ENCODE measurements at places on chromosomes 7 and 10.

DNA sequence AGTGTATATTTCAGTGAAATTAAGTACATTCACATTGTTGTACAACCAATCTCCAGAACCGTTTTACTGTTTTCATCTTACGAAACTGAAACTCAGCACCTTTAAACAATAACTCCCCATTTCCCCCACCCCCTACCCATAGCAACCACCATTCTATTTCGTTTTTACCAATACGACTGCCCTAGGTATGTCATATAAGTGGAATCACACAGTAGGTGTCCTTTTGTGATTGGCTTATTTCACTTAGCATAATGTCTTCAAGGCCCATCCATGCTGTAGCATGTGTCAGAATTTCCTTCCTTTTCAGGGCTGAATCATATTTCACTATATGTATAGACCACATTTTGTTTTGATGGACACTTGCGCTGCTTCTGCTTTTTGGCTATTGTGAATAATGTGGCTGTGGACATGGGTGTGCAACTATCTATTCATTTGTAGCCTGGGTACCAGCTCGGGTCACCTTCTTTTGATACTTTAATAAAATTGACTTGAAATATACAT lies 34.3 kb upstream of the DLG5 start:
- DNase-seq: no peak

DNA sequence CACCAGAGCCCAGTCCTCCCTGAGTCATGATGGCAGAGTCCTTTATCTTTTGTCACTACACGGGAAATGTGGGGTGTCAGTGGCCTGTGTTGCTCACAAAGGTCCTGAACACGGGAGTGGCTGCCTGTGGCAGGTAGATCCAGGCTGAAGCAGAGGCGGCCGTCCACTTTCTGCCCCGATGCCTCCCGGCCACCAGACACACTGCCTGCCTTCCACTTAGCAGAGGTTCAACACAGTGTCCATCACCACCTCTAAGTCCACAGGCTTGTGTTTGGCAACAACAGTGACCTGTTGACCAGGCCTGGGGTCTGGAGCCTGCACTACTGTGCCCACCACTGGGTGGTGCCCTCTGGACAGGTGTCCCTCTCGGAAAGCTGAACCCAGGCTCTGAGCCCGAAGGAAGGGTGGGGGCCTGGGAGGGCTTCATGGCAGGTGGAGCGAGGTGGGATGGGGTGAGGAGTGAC lies 49.9 kb upstream of the CAMK2B start:
- DNase-seq: no peak

DNA sequence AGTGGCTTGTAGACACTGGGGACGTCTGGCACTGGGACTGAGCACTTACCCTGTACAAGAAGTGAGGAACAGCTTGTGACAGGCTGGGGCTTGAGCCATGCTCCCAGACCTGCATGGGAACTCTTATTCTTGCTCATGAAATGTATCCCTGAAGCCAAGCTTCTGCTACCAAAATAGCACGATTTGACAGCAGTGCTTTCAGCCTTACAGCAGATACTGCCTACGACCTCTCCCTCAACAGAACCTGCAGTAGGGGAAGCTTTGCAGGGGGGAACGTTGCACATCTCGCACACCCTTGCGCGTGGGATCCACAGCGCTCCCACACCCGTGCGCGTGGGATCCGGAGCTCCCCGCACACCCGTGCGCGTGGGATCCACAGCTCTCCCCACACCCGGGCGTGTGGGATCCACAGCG lies 88.0 kb downstream of the CREM start:
- no peak for DNase-seq

DNA sequence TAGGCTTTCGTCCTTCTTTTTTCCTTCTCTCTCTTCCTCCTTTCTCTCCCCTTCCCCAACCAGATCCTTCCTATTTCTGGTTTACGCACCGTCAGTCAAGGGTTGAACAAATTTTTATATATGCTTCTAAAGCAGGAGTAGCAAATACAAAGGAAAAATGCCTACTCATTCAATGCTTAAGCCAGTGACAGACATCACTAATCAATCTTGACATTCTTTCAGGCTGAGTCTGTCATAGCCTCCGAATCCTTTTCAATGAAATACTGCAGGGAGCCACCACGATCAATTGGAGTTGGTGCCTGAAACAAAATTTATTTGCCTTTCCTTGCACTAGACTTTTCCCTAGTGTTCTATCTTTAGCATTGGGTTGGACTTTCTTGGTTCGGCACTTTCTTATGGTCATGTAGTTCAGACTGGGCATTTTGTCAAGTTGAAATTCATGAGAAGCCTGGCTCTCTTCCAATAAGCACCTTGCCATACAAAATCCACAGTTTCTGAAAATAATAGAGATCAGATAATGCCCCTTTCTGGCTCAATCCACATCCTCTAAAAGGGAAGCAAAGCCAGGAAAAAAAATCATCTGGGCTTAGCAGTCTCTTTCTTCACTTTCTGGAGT lies 239.5 kb upstream of the PLXNA4 start:
- DNase-seq: no peak

DNA sequence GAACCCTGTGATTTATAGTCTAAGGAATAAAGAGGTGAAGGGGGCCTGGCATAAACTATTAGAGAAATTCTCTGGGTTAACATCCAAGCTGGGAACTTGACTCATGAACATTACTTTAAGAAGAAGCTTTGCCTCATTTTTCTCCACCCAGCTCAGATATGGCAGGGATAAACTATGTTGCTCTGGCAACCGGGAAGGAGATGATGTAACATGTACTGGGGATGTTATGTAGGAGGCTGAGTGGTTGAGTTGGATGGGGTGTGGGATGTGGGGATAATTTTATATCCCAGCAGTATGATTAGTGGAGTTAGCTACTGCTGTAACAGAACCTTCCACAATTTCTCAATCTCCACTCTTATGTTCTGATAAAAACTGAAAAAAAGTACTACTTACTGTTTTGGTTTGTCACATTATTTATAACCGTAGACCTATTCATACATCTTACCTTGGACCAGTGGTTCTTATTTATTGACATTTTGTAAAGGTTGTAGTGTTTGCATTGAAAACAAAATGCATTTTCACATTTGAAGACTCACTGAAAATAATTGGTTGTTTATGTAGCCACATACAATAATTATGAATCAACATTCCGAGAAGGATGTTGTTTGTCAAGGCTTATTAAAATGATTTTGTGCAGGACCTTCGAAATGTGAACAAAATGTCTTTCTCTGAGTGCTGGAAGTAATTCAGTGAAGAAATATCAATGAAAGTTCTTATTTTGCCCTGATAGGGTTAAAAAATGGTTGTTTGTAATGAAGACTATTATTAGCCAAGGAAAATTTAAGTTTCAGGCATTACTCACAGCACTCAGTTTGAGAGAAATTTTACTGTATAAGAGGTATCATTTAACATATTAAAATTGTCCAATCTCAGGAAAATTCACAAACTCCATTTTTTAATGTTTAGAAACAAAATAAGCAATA lies 1.3 kb downstream of the OR2F2 start:
- no peak for DNase-seq

DNA sequence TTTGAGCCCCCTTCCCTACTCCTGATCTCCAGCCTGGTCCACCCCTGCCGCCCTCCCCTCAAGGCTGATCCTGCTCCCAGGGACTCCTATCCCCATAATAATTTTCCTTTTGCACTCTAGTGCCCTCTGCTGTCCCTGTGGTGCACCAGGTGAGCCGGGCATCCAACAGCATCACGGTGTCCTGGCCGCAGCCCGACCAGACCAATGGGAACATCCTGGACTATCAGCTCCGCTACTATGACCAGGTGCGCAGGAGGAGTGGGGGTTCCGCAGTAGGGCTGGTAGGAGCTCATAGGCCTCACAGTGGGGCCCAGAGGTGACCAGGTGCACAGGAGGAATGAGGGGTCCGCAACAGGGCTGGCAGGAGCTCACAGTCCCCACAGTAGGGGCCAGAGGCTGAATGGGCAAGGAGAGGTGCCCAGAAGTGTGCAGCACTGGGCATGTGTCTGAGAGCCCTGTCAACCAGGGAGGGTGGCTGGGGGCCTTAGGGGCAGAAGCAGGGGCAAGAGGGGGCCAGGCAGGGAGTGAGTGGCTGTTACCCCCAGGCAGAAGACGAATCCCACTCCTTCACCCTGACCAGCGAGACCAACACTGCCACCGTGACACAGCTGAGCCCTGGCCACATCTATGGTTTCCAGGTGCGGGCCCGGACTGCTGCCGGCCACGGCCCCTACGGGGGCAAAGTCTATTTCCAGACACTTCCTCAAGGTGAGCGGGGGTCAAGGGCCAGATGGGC lies 11.7 kb downstream of the EPHB6 start:
- no peak for DNase-seq

DNA sequence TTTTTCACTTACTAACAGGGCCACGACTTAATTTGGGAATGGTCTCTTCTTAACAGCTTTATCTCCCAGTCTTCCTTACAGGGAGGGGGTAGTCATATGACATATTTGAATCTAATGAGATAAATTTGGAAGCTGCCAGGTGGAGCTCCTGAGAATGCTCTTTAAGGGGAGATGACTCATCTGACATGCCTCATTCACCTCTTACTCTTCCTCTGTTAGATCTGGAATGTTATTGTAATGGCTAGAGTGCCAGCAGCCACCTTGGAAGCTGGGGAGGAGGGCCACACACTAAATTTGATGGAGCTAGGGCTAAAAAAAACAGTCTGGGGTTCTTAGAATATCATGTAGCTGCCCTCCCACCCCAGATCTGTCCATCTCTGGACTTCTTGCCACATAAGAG lies 22.7 kb downstream of the HECW1 start:
- DNase-seq: no peak

GRCh38 chr10:30974355-30974754 lies 57.3 kb downstream of the ZNF438 start:
- no peak for DNase-seq

- no peak for DNase-seq
Observed at GRCh38 chr10:72927485-72927884, 27.1 kb downstream of the PLA2G12B start.

DNA sequence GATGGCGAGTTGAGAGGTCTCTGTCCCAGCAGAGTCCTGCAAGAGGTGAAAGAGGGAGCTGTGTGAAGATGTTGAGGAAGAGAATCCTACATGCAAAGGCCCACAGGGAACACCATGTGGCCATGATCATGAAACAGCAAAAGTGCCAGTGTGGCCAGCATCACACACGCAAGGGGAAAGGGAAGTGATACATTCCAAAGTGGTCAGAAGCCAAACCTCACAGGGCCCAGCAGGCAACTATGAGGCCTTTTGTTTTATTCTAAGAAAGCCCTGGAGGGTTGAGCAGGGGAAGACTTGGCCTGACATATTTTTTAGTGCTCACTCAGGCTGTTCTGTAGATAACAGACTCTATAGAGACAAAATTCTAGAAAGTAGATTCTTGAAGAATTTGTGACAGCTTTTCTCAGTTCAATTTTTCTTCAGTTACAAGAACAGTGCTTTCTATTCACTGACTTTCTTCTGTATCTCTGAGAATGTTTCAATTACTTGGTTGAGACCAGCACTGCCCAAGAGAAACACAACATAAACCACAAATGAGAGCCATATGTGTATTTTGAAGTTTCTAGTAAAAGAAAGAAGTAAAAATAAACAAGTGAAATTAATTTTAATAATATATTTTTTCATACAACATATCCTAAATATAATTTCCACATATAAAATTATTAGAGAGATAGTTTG lies 82.3 kb downstream of the HTR7 start:
- no peak for DNase-seq

Measured in stimulated activated CD8-positive, alpha-beta memory T cell treated with anti-CD3 and anti-CD28 coated beads, Interleukin-4, amount 100 ng/mL, for 48 hours (primary cell).